ENCODE measurements at places on chromosomes 7 and 10.

GRCh38 chr7:47887016-47887640 lies 61.1 kb downstream of the PKD1L1 start:
- DNase-seq: no peak

- peak; percentile 44 for DNase-seq
These were observed 23.9 kb downstream of the OPALIN start for GRCh38 chr10:96334616-96335526.

DNA sequence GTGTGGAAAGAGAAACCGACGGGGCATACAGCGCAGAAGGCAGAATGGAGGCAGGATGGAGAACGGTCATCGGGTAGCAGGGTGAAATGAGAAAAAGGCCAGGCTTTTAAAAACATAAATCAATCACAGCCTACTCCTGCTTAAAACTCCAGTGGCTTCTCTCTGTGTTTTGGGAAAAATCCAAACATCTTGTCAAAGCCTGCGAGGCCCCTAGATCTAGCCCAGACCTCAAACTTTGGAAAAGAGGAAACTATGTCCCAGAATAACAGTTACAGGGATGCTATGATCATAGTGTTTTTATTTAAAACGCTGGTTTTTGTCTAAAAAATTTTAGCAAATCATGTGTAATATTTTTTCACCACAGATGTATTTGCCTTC lies 41.1 kb downstream of the PPP1R3C start:
- no peak for DNase-seq

DNA sequence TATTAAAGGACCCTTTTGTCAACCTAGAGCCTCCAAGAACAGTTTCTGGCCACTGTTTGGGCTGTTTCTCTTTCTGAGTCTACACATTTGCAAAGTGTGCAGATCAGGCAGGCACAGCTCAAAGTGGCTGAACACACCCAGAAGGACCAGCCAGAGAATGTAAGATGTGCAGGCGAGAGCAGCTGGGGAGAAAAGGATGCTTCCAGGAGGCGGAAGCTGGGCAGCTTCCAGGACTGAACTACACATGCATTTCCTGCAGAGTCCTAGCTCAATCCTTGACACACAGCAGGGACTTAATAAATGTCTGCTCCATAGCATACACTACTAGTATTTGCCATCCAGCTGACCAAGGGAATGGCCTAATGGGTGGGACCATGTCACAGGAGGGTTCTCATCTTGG lies 70.9 kb downstream of the CTBP2 start:
- DNase-seq: no peak

DNA sequence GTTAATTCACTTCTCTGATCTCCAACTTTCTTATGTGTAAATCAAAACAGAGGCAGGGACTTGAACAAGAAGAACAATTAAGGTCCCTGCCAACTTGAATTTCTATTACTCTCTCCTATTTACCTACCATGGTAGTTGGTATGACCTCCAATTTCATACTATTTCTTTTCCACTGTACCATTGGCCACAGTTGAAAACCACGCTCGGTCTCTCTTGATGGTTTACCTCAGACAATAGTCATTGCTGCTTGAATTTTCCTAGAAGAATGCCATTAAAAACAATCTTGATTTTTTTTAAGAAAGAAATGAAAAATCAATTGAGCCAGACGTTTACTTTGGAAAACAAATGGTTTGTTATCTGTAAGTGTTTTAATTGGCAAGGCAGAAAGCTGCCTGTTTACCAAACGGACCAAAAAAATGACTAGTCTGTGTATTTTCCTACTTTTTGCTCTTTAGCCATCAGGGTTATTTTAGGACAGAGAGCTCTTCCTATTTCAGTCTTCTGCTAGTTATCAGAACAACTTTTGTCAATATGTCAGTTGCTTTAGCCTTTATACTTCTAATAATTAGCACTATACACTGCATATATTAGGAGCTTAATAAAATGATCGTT lies 157.5 kb upstream of the PLXDC2 start:
- no peak for DNase-seq

- DNase-seq: peak; percentile 30
These were observed 8.0 kb downstream of the RSU1 start for GRCh38 chr10:16809074-16809718.

DNA sequence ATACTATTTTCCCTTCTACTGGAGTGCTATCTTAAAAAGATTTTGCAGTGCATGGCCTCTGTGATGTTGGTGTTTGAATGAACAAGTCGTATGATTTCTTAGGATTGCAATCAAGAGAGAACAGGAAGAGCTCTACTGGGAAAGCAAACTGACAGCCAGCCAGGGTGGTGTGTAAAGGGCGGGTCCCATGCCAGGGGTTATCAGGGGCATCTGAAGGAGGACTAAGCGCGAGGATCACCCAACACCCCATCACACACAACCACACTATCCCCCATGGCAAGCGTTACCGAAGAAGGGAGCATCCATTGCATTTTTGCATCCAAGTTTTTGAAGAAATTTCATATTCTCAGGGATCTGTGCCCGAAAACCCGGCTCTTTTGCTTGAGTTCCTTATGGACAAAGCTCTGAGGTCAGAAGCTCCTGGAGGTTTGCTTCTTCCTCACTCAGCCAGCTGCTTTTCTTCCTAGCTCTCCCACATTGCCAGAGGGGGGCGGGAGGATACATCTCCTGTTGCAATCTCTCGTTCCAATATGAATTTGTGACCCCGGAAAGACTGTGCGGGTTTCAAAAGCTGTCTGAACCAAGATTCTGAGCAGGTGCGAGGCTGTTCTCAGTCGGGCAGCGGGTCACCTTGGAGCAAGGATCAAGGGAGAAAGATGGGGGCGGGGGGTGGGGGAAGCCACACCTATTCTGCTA lies 5.2 kb downstream of the NEUROD6 start:
- no peak for DNase-seq

GRCh38 chr10:100980711-100981110 lies 6.6 kb downstream of the MRPL43 start:
- DNase-seq: no peak

All from bronchial epithelial cell (primary cell).